ENCODE measurements at places on chromosomes 6 and 20. TPM values are rescaled to one million over a fixed set of nuclear protein-coding genes. Genes with fewer than 3 reads are reported as not detected.

The MAN1A1 gene
- total RNA-seq, result 25.2 TPM

The POM121L2 gene
- total RNA-seq, result not detected

The TENT5A gene
- 1.7 TPM for total RNA-seq

The MDFI gene
- not detected for total RNA-seq

The IL17F gene
- 12.3 TPM for total RNA-seq

The PKIB gene
- total RNA-seq, result 0.79 TPM

The PPIL6 gene
- 0.17 TPM for total RNA-seq

The TCF21 gene
- total RNA-seq, result not detected

The CUTA gene
- total RNA-seq, result 212 TPM

The TNFRSF6B gene
- 1.2 TPM for total RNA-seq

The SNHG17 gene
- 137 TPM for total RNA-seq

GRCh38 chr6:37303891-37304503 is 46.1 kb upstream of the TMEM217 start:
- DNase-seq, result peak; percentile 17
- no peaks in the 10 kb centered on the region for H3K4me1 ChIP-seq
- no peak overlapping the region for H3K4me3 ChIP-seq

DNA sequence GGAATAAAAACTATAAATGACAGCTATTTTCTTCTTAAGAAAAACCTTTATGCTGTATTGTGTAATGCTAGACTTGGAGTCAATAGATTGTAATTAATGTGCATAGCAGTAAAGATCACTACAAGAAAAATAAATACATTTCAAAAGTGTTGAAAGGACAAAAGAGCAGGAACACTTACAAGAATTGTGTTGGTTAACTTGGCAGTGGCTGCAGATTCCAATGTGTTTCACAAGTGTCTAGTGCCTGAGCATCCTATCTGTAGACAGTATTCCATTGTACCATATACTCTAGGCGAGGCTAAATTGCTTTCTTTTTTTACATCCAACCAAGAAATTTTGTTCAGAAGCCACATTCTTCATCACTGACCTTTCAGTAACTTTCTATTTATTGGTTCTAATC is 924.1 kb downstream of the EPHA7 start:
- no peaks in the 10 kb centered on the region for H3K27me3 ChIP-seq
- no peak for DNase-seq
- H3K36me3 ChIP-seq, result no peaks in the 10 kb centered on the region
- no peak overlapping the region for H3K4me3 ChIP-seq
- H3K27ac ChIP-seq, result no peak overlapping the region
- no peaks in the 10 kb centered on the region for H3K4me1 ChIP-seq

GRCh38 chr6:33731751-33732282 is 14.9 kb downstream of the IP6K3 start:
- H3K4me1 ChIP-seq, result no peaks in the 10 kb centered on the region
- no peak overlapping the region for H3K27ac ChIP-seq
- H3K27me3 ChIP-seq, result no peaks in the 10 kb centered on the region

DNA sequence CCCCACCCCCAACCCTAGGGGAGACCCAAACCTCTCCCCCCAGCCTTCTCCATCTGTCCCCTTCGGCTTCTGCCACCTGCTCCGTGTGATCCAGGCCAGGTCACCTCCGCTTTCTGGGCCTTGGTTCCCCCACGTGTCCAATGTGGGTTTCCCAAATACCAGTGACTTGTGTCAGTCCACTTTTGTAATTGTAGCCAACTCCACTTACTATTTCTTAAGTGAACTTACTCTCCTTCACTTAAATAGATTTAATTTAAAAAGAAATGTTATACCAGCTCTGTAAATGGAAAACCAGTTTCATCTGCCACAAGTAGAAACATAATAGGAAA is 10.0 kb upstream of the FAM110A start:
- DNase-seq, result no peak
- no peaks in the 10 kb centered on the region for H3K4me1 ChIP-seq

GRCh38 chr20:610130-611046 is at the start of gene TCF15:
TSS of gene TCF15 (minus strand) at chr20:610309. CDS start at chr20:610237, 72 bp downstream.
- H3K36me3 ChIP-seq, result no peaks in the 10 kb centered on the region
- H3K4me3 ChIP-seq, result peak within 1 kb of the TSS; percentile 52
- H3K27me3 ChIP-seq, result peaks cover 68% of the 10 kb centered on the region
- no peak within 1 kb of the TSS for H3K27ac ChIP-seq
- DNase-seq, result peak; percentile 37

DNA sequence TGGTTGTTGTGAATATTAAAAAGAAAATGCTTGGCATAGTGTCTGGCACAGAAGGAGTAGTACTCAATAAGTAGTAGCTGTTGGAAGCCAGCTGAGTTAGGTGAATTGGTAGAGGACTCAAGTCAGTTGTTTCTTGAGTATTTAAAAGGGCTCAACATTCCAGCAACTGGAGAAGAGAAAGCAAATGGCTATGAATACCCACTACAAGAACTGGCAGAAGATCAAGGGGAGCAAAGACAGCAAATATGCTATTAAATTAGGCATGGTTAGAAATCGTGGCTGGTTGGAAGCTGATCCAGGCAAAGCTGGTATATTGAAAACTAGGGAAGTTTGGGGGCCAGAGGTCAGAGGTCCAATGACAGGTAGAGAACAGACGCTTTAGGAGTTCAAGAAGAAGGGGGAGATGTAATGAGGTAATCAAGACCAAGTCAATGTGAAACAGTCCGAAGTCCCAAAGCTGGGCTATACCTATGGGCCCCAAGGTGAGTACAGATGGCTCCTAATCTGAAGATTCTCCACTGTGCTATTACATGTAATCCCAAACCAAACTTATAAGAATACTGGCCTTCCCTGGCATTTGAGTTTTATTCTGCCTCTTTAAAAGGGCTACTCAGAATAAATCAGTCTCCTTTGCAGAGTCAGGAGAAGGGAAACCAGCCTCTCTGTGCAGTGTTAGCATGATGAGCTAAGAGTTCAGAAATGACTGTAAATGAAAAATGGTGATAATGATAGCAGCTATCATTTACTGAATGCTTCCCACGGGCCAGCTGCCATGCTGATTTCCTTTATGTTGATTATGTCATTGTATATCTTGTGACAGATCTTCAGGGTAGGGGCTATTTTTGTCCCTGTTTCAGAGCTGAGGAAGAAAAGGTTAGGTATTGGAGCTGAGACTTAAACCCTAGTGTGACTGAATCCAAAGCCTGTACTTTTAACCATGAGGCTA is 122.3 kb downstream of the ANKS1A start:
- no peak overlapping the region for H3K27ac ChIP-seq
- H3K27me3 ChIP-seq, result no peaks in the 10 kb centered on the region
- peak; percentile 28 for DNase-seq

- H3K4me1 ChIP-seq, result no peaks in the 10 kb centered on the region
- H3K4me3 ChIP-seq, result no peak overlapping the region
- no peaks in the 10 kb centered on the region for H3K27me3 ChIP-seq
- no peak overlapping the region for H3K27ac ChIP-seq
- H3K36me3 ChIP-seq, result no peaks in the 10 kb centered on the region
These were observed 393.4 kb upstream of the SULF2 start for GRCh38 chr20:48178633-48179032.

DNA sequence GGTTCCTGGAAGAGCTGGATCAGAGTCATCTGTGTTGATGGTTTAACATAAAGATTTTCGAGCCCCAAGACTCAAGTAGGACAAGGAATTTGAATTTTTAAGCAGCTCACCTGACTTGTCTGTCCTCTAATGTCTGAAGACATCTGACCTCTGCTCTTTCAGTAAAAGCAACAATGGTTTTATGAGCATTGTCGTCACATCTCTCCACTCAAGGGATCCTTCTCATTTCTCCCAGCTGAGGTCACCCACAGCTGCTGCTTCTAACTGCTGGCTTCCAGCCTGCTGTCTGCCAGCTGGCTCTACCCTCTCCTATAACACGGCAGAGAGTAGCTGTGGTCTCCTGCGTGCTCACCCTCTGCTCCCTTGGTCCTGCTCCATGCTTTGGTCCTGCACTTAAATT is 24.7 kb upstream of the HDAC2 start:
- no peak overlapping the region for H3K4me3 ChIP-seq
- H3K27me3 ChIP-seq, result no peaks in the 10 kb centered on the region
- no peaks in the 10 kb centered on the region for H3K36me3 ChIP-seq
- DNase-seq, result no peak
- peaks cover 5% of the 10 kb centered on the region for H3K4me1 ChIP-seq

DNA sequence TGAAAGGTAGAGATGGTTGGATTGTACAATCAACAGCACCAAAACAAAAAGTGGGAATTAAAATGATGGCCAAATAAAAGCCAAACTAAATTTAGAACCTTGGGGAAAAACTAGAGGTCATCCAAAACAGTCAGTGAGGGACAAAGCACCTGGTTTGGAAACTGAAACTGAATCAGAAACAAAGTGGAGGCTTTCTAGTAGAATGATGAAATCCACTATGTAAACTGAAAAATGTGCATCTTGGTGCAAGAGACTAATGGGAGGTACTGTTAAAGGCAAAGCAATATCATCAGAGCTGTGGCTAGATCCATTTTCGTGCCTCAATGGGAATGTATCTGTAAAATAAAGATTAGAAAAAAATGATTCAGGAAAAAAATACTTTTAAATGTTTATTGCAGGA is 380.0 kb upstream of the GJE1 start:
- no peaks in the 10 kb centered on the region for H3K36me3 ChIP-seq
- DNase-seq, result no peak
- no peaks in the 10 kb centered on the region for H3K27me3 ChIP-seq

- no peaks in the 10 kb centered on the region for H3K27me3 ChIP-seq
- H3K4me1 ChIP-seq, result peaks cover 36% of the 10 kb centered on the region
- no peak overlapping the region for H3K27ac ChIP-seq
- DNase-seq, result no peak
These were observed 7.4 kb downstream of the RPL10A start for GRCh38 chr6:35475573-35475972.

- no peaks in the 10 kb centered on the region for H3K4me1 ChIP-seq
- DNase-seq, result peak; percentile 40
- no peak overlapping the region for H3K4me3 ChIP-seq
- no peaks in the 10 kb centered on the region for H3K27me3 ChIP-seq
- H3K27ac ChIP-seq, result no peak overlapping the region
- H3K36me3 ChIP-seq, result no peaks in the 10 kb centered on the region
These were observed 102.6 kb downstream of the LAMP5 start for GRCh38 chr20:9616833-9617461.

DNA sequence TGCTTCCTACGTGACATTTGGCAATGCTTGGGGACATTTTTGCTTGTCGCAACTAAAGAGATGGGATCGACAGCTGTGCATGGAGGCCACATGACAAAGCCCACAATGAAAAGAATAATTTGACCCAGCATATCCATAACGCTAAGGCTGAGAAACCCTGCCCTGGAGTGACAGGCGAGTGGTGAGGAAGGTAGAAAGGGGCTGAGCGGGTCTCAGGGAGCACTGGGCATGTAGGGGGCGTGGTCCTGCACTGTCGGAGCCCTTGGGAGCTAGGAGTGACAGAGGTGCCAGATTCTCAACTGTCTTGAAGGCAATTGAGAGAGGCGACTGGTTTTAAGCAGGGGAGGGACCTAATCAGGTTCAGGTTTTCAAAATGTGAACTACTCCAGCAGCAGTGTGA is 13.6 kb downstream of the GGTLC1 start:
- DNase-seq, result no peak
- H3K27me3 ChIP-seq, result peaks cover 14% of the 10 kb centered on the region
- H3K27ac ChIP-seq, result no peak overlapping the region
- no peaks in the 10 kb centered on the region for H3K36me3 ChIP-seq
- H3K4me3 ChIP-seq, result no peak overlapping the region
- peaks cover 3% of the 10 kb centered on the region for H3K4me1 ChIP-seq

GRCh38 chr6:100670056-100670455 is 205.3 kb upstream of the SIM1 start:
- no peak overlapping the region for H3K4me3 ChIP-seq
- peaks cover 4% of the 10 kb centered on the region for H3K4me1 ChIP-seq
- no peak overlapping the region for H3K27ac ChIP-seq
- H3K36me3 ChIP-seq, result no peaks in the 10 kb centered on the region

DNA sequence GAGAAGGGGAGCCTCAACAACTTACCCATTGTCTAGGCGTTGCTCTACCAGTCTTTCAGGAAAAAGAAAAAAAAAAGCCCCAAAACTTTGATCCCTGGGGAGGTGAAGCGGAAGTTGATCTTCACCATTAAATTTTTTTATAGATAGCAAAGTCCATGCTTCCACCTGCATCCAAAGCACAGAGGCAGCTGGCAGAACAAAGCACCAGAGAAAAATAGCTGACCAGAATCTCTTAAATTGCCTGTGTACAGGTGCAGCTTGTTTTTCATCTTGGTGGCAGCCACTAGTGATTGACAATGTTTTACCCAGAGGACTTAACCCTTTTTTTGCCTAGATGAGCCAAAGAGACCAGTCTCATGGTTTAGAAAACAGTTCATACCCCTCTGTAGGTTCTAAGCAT is 86.0 kb downstream of the MYB start:
- no peak for DNase-seq
- no peak overlapping the region for H3K4me3 ChIP-seq
- no peaks in the 10 kb centered on the region for H3K27me3 ChIP-seq
- H3K4me1 ChIP-seq, result no peaks in the 10 kb centered on the region
- no peak overlapping the region for H3K27ac ChIP-seq

DNA sequence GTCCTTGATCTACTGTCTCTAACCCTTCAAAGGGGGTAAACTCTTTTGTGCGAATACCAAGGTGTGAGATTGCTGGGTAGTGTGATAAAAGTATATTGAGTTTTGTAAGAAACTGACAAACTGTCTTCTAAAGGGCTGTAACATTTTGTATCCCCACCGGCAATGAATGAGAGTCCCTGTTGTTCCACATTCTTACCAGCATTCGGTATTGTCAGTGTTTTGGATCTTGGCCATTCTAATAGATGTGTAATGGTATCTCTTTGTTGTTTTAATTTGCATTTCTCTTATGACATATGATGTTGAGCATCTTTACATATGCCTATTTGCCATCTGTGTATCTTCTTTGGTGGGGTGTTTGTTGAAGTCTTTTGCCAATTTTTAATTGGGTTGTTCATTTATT is 1090.7 kb downstream of the KIF16B start:
- no peaks in the 10 kb centered on the region for H3K27me3 ChIP-seq
- H3K36me3 ChIP-seq, result no peaks in the 10 kb centered on the region
- no peak overlapping the region for H3K27ac ChIP-seq
- no peak overlapping the region for H3K4me3 ChIP-seq
- DNase-seq, result no peak
- no peaks in the 10 kb centered on the region for H3K4me1 ChIP-seq

GRCh38 chr6:917939-918338 is 225.0 kb upstream of the EXOC2 start:
- no peaks in the 10 kb centered on the region for H3K4me1 ChIP-seq
- H3K36me3 ChIP-seq, result peaks cover 13% of the 10 kb centered on the region
- peaks cover 30% of the 10 kb centered on the region for H3K27me3 ChIP-seq
- no peak overlapping the region for H3K27ac ChIP-seq

- no peak overlapping the region for H3K4me3 ChIP-seq
- peaks cover 19% of the 10 kb centered on the region for H3K36me3 ChIP-seq
- H3K4me1 ChIP-seq, result no peaks in the 10 kb centered on the region
- H3K27ac ChIP-seq, result no peak overlapping the region
These were observed 102.3 kb upstream of the VSTM2L start for GRCh38 chr20:37800618-37801017.

DNA sequence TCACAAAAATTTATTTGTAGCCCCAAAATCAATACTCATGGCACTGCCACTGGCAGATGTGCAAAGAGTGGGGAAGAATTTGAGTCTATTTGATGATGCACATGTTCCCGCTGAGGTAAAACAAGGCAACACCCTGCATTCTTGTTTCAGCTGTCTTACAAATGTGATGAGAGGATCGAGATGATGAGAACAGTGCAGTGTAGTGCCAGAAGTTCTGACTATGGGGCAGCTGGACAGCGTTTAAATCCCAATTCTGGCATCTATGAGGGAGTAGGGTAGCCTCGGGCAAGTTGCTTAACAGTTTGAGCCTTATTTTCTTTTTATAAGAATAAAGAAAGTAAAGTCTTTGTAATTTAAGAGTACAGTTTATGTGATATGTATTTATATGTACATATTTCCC is 296.7 kb upstream of the FKBP1C start:
- no peak for DNase-seq
- no peaks in the 10 kb centered on the region for H3K27me3 ChIP-seq
- no peak overlapping the region for H3K4me3 ChIP-seq

Data from activated T-cell treated with anti-CD3 and anti-CD28 coated beads, Interleukin-2, amount 50 U/mL, for 72 hours (primary cell).